ENCODE measurements at places on chromosomes 6 and 20.

DNA sequence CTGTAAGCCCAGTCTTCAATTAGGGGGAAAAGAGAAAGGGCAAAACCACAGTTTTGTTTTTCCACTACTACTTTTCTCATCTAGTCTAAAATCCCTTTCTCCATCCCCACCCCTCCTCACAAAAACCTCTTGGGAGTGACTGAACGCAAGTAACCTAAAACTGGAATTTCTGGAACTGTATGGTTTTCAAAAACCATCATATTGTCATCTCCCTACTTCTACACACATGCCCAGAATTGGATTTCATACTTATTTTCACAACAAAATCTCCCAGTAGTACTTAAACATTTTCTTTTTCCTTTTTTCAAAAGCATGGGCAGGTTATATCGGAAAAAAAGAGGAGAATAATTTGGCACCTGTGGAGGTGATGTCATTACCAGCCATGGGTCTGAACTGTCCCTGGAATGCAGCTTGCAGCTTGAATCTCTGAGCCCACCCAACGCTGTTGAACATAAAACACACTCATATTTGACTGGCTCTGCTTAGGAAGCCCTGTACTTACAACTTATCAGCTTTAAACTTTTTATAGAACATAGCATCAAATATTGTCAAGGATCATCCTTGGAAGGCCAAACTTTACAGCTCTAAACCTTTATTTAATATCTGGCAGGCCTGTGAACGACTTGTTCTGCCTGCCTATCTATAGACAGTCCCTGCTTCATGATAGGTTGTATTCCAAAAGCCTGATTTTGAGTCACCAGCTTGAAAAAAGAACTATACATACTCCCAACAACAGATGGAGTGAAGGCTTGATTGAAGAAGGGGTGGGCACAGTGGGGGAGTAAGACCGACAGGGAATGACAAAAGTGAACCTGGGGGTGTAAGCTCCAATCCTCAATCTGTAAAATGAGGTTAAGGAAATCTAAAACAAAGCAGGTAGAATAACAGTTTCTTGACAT is 59.3 kb downstream of the EPB41L2 start:
- no peak for DNase-seq

GRCh38 chr6:25329161-25329817 is 50.1 kb downstream of the CARMIL1 start:
- no peak for DNase-seq

- DNase-seq: no peak
These were observed 600.7 kb downstream of the HDGFL1 start for GRCh38 chr6:23170049-23170448.

DNA sequence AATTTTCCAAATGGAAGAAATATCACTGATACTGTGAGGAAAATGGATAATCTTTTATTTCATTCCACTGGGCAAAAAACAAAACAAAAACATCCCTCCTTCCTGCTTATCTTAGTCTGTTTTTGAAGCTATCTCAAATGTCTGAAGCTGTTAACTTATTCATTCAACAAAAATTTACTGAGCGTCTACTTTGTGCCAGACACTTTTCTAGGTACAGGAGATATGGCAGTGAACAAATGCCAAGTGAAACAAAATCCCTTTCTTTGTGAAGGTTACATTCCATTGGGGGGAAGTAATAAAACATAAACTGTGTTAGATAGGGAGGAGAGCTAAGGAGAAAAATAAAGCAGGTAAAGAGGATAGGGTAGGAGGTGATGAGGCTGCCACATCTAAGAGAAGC is 47.5 kb downstream of the TNFRSF21 start:
- DNase-seq: no peak

- DNase-seq: no peak
These were observed 49.0 kb upstream of the ASF1A start for GRCh38 chr6:118844915-118845314.

GRCh38 chr6:53673162-53673727 is 7.7 kb upstream of the KLHL31 start:
- DNase-seq: no peak

- DNase-seq: no peak
These were observed 138.1 kb downstream of the RFPL4B start for GRCh38 chr6:112485120-112485826.

DNA sequence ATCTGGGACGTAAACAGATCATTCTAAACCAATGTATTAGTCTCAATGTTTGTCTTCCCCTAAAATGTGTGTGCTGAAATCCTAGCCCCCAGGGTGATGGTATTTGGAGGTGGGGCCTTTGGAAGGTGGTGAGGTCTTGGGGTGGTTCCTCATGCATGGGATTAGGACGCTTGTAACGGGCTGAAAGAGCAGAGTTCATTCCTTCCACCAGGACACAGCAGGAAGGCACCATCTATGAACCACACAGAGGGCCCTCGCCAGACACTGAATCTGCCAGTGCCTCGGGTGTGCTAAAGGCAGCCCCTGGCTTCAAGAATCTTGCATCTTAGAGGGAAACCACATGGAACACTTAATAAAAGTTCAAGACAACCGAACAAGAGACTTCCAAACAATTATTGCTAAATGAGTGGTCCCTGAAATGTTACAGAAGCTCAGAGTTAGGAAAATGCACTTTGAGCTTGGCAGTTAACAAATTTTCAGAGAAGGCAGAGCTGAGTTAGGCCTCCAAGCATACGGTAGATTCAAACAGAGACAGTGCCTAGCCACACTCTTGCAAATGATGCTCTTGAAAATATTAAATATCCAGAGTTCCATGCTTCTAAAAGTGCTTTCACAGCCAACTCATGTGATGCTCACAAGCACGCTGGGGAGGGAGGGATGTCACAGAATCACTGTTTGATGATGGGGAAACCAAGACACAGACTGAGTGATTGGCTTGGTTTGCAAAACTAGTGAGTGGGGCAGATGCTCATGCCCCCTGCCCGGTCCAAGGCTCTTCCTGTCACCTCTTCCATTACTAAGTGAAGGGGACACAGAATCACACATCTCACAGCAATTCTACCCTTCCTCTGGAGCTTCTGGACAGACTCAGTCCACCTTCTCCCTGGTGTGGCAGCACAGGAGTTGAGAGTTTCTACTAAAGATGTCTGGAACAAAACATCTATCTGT is 27.4 kb downstream of the TBC1D7 start:
- no peak for DNase-seq
